Tibial artery (tissue), 4 donors: ENCODE measurements at places on chromosomes 12 and 14.

GRCh38 chr12:124217508-124218242, 77.2 kb upstream of the RFLNA start:
- DNase-seq = no peak

GRCh38 chr12:11687528-11687927, 38.1 kb downstream of the ETV6 start:
- no peak for DNase-seq

GRCh38 chr12:20220339-20220738, 148.0 kb upstream of the PDE3A start:
- DNase-seq = no peak

DNA sequence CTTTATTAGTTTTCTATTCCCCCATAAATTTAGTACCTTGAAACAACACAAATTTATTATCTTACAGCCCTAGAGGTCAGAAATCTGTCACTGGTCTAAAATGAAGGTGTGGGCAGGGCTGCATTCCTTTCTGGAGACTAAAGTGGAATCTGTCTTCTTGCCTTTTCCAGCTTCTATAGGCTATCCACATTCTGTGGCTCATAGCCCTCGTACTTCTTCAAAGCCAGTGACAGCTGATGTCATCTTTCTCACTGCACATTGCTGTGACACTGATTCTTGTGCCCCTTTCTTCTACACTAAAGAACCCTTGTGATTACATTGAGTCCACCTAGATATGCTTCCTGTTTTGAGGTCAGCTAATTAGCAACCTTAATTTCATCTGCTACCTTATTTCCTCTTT, 23.2 kb upstream of the DCN start:
- DNase-seq = no peak

DNA sequence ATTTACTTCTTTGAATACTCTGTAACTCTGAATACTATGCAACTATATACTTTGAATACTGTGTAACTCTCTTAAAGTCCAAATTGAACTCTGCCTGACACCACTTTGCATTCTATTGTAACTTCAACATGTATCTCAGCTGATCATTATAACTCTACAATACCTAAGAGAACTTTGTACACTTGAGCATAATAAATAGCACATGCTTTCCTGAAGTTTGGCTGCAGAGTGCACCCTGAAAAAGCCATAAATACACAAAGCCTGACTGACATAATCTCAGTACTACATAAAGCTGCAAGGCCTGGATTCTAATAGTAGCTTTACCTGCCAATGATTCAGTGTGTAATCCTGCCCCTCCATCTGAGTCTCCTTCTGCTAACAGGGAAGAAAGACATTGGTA, 21.3 kb upstream of the COX16 start:
- no peak for DNase-seq
